CD4-positive, alpha-beta T cell (primary cell): ENCODE measurements at places on chromosomes 16 and 17.

GRCh38 chr17:31008374-31009041 lies 37.7 kb downstream of the RNF135 start:
- peak; percentile 16 for DNase-seq
- H3K4me3 ChIP-seq: peak overlapping the region; percentile 74
- no peaks in the 10 kb centered on the region for H3K27me3 ChIP-seq
- peak overlapping the region; percentile 44 for H3K27ac ChIP-seq

- H3K27me3 ChIP-seq: no peaks in the 10 kb centered on the region
- no peaks in the 10 kb centered on the region for H3K36me3 ChIP-seq
- no peak overlapping the region for H3K4me3 ChIP-seq
- DNase-seq: no peak
- H3K4me1 ChIP-seq: peaks cover 13% of the 10 kb centered on the region
Measured at GRCh38 chr17:1289695-1290094, 10.2 kb downstream of the TRARG1 start.

GRCh38 chr16:65306722-65307121 lies 184.9 kb upstream of the CDH11 start:
- H3K4me3 ChIP-seq: no peak overlapping the region
- H3K36me3 ChIP-seq: no peaks in the 10 kb centered on the region
- DNase-seq: no peak
- no peaks in the 10 kb centered on the region for H3K27me3 ChIP-seq
- H3K4me1 ChIP-seq: no peaks in the 10 kb centered on the region

DNA sequence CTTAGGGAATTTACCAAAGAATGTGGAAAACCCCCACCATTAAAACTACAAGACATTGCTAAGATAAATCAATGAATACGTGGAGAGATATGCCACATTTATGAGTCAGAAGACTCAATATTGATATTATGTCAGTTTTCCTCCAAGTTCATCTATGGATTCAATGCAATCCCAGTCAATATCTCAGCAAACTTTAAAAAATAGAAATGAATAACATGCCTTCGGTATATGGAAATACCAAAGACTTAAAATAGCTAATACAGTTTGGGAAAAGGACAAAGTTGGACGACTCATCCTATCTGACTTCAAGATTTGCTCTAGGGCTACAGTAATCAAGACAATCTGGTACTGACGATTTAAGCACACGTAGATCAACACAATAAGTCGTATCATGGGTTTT lies 31.2 kb downstream of the PIK3R5 start:
- no peak overlapping the region for H3K4me3 ChIP-seq
- H3K36me3 ChIP-seq: peaks cover 21% of the 10 kb centered on the region
- H3K4me1 ChIP-seq: peaks cover 26% of the 10 kb centered on the region
- peak overlapping the region; percentile 50 for H3K27ac ChIP-seq
- H3K27me3 ChIP-seq: no peaks in the 10 kb centered on the region

- no peaks in the 10 kb centered on the region for H3K27me3 ChIP-seq
- no peak overlapping the region for H3K4me3 ChIP-seq
- DNase-seq: no peak
- H3K27ac ChIP-seq: no peak overlapping the region
- peaks cover 29% of the 10 kb centered on the region for H3K4me1 ChIP-seq
Measured at GRCh38 chr17:45573924-45574770, 83.6 kb upstream of the PLEKHM1 start.

DNA sequence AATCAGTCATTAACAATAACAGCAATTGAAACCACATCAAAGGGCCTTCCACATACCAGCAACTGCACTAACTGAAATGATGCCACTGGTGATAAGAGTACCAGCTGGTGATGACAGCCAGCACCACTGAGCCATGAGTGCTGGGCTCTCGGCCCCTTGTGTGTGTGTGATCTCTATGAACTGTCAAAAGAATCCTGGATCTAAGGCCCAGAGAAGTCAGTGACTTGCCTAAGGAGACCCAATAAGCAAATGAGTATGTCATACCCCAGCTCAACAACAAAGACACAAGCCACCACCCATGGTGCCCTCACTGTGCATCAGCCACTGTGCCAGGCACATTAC lies 220.9 kb downstream of the ZNF423 start:
- no peaks in the 10 kb centered on the region for H3K36me3 ChIP-seq
- no peak overlapping the region for H3K27ac ChIP-seq
- H3K4me3 ChIP-seq: no peak overlapping the region
- no peaks in the 10 kb centered on the region for H3K4me1 ChIP-seq
- H3K27me3 ChIP-seq: no peaks in the 10 kb centered on the region

DNA sequence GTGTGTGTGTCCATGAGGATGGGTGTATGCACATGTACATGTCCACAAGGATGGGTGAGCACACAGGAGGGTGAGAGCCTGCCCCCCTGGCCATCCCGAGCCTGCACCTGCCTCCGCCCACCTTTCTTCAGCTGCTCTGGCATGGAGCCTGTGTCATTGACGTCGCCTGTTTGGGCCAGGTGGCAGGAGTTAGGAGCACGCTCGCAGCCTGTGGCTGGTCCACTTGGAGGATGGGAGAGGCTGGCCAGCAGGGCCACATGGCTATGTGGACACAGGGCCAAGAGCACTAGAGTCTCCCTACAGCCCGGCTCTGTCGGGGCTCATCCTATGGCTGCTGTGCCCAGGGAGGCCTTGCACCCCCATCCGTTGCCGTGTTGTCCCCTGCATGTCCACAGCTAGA lies 21.4 kb downstream of the BAHCC1 start:
- no peak for DNase-seq
- H3K36me3 ChIP-seq: no peaks in the 10 kb centered on the region
- peaks cover 3% of the 10 kb centered on the region for H3K27me3 ChIP-seq
- H3K4me1 ChIP-seq: peaks cover 22% of the 10 kb centered on the region
- no peak overlapping the region for H3K27ac ChIP-seq

- H3K4me1 ChIP-seq: peaks cover 95% of the 10 kb centered on the region
- H3K4me3 ChIP-seq: no peak overlapping the region
- peaks cover 26% of the 10 kb centered on the region for H3K36me3 ChIP-seq
- H3K27me3 ChIP-seq: no peaks in the 10 kb centered on the region
- no peak overlapping the region for H3K27ac ChIP-seq
- no peak for DNase-seq
Measured at GRCh38 chr16:89367538-89367915, 122.8 kb downstream of the ANKRD11 start.

DNA sequence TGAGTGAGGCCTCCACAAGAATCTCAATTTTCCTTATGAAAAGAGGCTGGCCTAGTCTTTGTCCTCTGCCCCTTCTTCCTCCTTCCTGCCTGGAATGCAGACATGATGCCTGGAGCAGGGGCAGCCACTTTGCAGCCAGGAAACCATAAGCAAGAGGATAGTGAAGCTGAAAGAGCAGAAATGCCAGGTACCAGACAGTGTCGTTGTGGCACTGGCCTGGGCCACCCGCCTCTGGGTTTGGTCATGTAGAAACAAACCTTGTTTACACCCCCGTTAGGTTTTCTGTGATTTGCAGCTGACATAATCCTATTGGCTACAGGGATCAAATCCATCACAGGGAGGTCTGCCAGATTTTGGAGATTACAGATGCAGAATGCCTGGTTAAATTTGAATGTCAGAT lies 16.5 kb downstream of the CBFA2T3 start:
- H3K4me1 ChIP-seq: peaks cover 26% of the 10 kb centered on the region
- peaks cover 8% of the 10 kb centered on the region for H3K27me3 ChIP-seq
- no peak for DNase-seq
- no peaks in the 10 kb centered on the region for H3K36me3 ChIP-seq
- no peak overlapping the region for H3K4me3 ChIP-seq
- H3K27ac ChIP-seq: no peak overlapping the region

DNA sequence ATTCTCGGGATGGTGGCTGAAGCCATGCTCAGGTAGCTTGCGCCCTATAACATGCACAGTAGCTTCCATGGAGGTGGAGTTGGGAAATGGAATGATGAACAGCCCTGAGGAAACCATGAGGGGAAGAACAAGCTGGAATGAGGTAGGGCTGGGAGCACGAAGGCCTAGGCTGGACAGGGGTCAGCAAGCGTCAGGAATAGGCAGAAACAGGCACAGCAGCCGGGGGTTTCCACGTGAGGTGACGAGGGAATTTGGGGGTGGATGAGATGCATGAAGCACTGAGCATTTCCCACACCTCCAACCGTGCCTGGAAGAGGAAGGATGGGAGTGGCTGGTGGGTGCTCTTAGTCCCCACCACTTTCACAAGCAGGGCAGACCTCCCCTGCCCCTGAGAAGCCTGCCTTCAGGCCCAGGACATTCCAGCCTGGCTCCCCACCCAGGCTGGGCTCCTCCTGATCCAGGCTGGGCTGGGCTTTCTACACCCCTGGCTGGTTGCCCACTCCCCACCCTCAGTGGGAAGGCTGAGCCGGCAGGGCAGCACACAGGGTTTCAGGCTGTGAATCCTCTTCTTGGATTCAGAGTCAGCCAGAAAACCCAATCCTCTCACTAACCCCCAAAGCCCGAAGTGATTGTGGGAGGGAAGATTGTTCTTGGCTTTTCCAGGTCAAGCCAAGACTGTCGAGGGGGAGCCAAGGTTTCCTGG lies 21.9 kb downstream of the PLEKHG4 start:
- DNase-seq: no peak
- H3K36me3 ChIP-seq: no peaks in the 10 kb centered on the region
- no peaks in the 10 kb centered on the region for H3K4me1 ChIP-seq
- no peak overlapping the region for H3K4me3 ChIP-seq
- H3K27me3 ChIP-seq: no peaks in the 10 kb centered on the region
- H3K27ac ChIP-seq: no peak overlapping the region

- peak; percentile 78 for DNase-seq
- H3K36me3 ChIP-seq: no peaks in the 10 kb centered on the region
- H3K4me1 ChIP-seq: peaks cover 10% of the 10 kb centered on the region
Measured at GRCh38 chr17:879546-880442, 97.6 kb downstream of the MRM3 start.

- DNase-seq: no peak
- no peak overlapping the region for H3K4me3 ChIP-seq
- H3K36me3 ChIP-seq: peaks cover 18% of the 10 kb centered on the region
- no peaks in the 10 kb centered on the region for H3K27me3 ChIP-seq
- H3K4me1 ChIP-seq: peaks cover 5% of the 10 kb centered on the region
- H3K27ac ChIP-seq: no peak overlapping the region
Measured at GRCh38 chr17:64180089-64181073, 50.4 kb upstream of the ERN1 start.

- H3K27ac ChIP-seq: peak overlapping the region; percentile 61
- H3K27me3 ChIP-seq: no peaks in the 10 kb centered on the region
Measured at GRCh38 chr16:4514606-4515005, 24.0 kb downstream of the CDIP1 start.

DNA sequence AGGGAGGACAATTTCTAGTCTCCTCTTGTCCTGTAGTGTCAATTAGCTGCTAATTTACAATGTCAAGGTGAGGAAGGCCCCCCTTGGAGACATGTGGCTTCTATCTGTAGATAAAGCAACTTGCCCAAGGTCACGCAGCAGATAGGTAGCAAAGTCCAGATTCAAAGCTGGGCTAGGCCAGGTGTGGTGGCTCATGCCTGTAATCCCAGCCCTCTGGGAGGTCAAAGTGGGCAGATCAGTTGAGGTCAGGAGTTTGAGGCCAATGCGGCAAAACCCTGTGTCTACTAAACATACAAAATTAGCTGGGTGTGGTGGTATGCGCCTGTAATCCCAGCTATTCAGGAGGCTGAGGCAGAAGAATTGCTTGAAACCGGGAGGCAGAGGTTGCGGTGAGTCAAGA lies 11.1 kb downstream of the TRPV3 start:
- H3K27me3 ChIP-seq: no peaks in the 10 kb centered on the region
- H3K4me3 ChIP-seq: no peak overlapping the region
- H3K4me1 ChIP-seq: no peaks in the 10 kb centered on the region
- H3K27ac ChIP-seq: no peak overlapping the region

DNA sequence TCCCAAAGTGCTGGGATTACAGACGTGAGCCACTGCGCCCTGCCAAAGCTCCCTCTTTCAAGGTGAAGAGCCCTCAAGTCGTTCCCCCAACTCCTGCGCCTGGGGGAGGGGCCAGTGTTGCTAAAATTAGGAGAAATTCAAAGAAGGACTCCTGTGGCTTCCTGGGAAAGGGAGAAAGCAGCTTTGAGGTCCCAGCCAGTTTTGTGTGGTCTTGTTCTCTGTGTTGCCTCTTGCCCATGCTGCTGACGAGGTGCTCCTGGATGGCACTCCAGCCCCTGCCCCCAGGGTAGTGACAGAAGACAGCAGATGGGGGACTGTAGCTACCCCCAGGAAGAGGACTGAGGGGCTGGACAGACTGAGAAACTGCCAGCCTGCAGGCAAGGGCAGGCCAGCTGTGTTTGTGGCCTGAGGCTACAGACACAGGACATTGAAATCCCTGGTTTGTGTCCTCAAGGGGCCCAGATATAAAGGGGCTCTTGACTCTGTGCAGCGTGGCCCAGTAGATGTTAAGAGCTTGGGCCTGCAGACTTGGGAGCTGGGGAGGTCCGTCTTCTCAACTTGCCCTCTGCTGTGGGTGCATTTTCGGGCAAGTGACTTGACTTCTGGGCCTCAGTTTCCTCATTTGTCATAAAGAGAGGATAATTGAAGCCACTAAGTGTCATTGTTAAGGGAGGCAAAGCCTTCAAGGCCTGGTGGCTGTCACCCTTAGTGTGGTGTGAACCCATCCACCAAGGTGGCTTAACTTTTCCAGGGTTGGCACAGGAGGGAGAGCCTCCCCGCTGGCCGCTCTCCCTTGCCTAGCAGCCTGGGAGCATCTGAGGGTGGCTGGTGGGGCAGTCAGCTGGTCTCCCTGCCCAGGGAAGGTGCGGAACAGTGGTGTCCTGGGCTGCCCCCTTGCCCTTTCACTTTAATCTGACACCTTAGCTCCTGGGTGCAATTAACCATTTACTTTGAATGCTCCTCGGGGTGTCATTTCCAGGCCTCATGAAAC lies 4.1 kb downstream of the UBALD2 start:
- peak overlapping the region; percentile 73 for H3K4me3 ChIP-seq
- DNase-seq: no peak
- H3K27ac ChIP-seq: peak overlapping the region; percentile 37

- no peak for DNase-seq
- H3K27me3 ChIP-seq: no peaks in the 10 kb centered on the region
- peaks cover 4% of the 10 kb centered on the region for H3K36me3 ChIP-seq
- H3K4me3 ChIP-seq: no peak overlapping the region
- no peak overlapping the region for H3K27ac ChIP-seq
Measured at GRCh38 chr16:29905668-29906067, 5.4 kb downstream of the ASPHD1 start.

DNA sequence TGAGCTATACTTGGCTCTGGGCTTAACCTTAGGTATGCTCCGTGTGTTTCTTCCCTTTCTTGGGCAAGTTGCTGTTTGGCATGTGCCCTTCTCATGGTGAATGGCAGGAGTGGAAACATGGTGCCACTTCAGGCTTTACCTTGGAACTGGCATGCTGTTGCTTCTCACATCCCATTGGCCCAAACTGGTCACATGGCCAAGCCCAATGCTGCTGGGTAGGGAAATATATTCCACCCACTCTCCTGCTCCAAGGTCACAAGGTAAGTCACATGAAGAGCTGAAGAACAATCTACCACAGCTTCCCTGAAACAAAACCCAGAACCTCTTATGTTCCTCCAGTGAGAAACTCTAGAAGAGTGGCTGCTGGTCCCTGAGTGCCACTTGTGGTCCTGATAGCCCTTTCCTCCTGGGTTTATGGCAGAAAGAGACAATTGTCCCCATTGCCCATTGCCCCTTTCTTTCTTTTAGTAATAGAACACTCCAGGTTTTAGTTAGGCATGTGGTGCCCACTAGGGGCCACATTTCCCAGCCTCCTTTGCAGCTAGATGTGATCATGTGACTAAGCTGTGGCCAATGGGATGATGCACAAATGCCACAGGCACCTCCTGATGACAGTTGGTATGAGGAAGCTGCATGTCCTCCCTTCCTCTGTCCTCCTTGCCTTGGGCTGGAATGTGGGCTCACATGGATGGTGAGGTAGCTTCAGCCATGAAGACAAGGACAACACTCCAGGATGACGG lies 50.3 kb downstream of the MEOX1 start:
- H3K27ac ChIP-seq: no peak overlapping the region
- DNase-seq: no peak
- H3K4me3 ChIP-seq: no peak overlapping the region
- no peaks in the 10 kb centered on the region for H3K27me3 ChIP-seq
- no peaks in the 10 kb centered on the region for H3K4me1 ChIP-seq
